ENCODE measurements at places on chromosomes 6 and 20.

DNA sequence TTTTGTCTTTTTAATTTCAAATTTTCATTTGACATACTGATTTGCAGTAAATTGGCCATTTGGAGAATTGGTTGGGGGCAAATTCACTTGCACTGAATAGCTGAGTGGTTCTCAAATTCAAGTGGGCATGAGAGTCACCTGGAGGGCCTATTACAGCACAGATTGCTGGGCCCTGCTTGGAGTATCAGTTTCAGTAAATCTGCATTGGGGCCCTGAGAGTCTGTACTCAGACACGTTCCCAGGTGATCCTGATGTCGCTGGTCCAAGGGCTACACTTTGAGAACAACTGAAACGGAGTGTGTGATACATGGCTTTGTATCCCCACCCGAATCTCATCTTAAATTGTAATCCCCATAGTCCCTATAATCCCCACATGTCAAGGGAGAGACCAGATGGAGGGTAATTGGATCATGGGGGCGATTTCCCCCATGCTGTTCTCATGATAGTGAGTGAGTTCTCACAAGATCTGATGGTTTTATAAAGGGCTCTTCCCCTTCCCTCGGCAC, 115.9 kb downstream of the KLHL32 start:
- no peak for DNase-seq

- DNase-seq = no peak
Observed at GRCh38 chr6:152975204-152975915, 7.5 kb downstream of the FBXO5 start.

GRCh38 chr20:16975682-16976081, 227.5 kb downstream of the OTOR start:
- DNase-seq = no peak

DNA sequence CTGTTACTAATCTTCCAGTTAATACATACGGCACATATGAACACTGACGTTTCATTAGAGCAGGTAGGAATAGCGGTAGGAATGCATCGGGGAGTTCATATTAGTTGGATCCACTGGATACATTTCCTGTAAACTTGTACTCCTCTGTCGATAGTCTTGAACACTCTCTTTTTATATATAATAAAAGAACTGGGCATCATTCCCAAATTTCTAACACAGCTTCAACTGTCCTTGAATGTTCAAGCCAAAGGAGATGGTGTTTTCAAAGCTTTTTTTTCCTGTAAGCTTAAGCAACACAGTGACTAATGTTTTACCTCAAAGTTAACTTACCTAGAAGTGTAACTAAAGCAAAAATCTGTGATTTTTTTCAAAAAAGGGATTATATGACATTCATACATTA, 195.3 kb downstream of the UTRN start:
- no peak for DNase-seq

- no peak for DNase-seq
Observed at GRCh38 chr6:167996424-167997199, 859 bp upstream of the KIF25 start.

GRCh38 chr6:87152526-87152955, 2.8 kb upstream of the ZNF292 start:
- no peak for DNase-seq

- DNase-seq = no peak
Observed at GRCh38 chr6:145112711-145113148, 622.6 kb downstream of the EPM2A start.

- DNase-seq = no peak
Observed at GRCh38 chr6:106727480-106728149, 98.2 kb downstream of the QRSL1 start.

- DNase-seq = no peak
Observed at GRCh38 chr6:40285996-40286395, 301.2 kb downstream of the LRFN2 start.

GRCh38 chr6:136658711-136659110, 108.5 kb upstream of the MAP7 start:
- DNase-seq = no peak

GRCh38 chr20:47175493-47175892, 181.0 kb downstream of the ZMYND8 start:
- no peak for DNase-seq

GRCh38 chr6:29531668-29532067, 27.9 kb downstream of the UBD start:
- DNase-seq = no peak

DNA sequence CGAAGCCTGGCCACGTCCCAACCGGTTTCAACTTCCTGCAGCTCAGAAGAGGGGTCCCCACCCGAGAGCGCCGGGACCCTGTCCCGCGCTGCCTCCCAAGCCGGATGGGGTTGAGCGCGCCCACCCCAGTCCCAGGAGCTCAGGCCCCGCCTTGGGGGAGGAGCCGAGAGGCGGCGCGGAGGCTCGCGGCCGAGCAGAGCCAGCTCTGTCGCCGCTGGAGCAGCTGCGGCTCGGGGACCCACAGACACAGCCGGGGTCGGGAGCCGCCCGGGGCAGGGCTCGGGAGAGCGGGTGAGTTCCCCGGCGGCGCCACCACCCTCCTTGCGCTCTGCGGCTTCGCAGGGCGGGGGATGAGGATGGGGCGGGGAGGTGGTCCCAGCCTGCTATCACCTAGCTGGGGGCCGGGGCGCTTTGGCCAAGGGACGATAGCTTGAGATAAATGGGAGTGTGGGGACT, at the start of gene PPP1R16B:
PPP1R16B (plus strand) TSS at position 196 of the 456 bp plus-strand sequence. CDS start 30,229 bp downstream, outside the sequence.
- no peak for DNase-seq

- no peak for DNase-seq
Observed at GRCh38 chr6:63121166-63121565, 90.1 kb upstream of the FKBP1C start.

DNA sequence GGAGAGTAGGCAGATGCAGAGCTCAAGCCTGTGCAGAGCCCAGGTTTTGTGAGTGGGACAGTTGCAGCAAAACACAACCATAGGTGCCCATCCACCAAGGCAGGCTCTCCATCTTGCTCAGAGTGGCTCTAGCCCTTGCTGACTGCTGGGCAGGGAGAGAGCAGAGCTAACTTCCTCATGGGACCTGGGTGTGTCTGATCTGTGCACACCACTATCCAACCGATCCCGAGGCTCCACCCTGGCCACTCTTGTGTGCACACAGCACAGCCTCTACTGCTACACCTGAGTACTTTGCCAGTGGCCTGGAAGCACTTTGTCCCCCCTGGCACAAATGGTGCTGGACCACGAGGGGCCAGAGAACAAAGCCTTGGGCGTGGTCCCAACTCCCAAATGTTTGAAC, 7.9 kb upstream of the DEFB125 start:
- no peak for DNase-seq

- DNase-seq = no peak
Observed at GRCh38 chr20:54227241-54227640, 19.4 kb downstream of the PFDN4 start.

- no peak for DNase-seq
Observed at GRCh38 chr20:57211406-57211805, 55.0 kb downstream of the BMP7 start.

- no peak for DNase-seq
Observed at GRCh38 chr6:121042766-121043165, 291.5 kb downstream of the TBC1D32 start.

DNA sequence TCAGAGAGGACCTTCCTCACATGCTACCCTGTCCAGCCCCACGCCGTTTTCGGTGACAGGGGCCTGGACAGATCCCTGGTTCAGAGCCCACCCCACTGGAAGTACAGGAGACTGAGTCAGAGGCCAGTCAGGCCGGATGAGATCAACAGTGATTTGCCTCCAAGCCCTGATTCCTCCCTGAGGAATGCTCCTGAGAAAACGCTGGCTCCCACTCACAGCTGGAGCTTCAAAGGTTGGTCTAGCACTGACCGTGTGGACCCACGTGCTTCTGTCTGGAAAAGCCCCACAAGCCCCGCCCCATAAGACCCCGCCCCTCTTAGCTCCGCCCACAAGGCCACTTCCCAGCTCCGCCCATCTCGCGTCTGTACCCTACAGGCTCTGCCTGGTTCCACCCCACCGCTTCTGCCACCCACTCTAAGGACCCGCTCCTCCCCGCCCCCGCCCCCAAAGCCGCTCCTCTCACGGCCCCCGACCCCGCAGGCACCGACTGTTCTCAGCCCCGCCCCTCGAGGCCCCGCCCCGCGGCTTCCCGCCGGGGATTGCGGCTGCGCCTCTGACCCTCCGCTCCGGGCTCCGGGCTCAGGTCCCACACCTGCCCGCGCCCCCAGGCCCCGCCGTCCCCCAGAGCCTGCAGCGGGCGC, 64.9 kb upstream of the BHLHE23 start:
- peak; percentile 51 for DNase-seq

DNA sequence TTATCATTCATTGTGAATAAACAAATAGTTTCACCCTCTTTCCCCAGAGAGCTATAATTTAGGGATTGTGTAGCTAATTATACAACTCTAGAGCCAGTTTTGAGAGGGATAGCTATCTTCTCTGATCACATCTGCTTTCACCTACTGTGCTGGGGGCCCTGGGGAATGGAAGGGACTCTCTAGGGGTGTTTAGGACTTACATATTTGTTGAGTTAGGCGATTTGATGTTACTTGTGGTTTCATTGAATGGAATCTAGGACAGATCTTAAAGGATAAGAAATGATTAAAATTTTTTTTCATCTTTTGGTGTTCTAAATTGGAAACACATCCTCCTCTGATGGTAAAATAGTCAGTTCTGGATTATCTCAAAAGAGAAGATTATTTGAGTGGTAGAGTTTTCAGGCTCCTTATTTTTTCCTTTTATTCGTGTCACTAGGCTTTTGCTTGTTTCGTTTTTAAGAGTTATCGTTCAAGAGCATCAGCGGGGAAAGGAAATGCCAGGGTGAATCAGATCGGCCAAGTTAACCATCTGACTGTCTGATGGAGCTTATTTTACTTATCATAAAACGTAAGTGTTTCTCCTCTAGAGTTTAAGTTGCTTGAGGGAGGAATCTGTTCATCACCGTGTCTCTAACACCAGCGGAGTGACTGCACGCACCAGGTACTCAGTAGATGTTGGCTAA, 236.7 kb downstream of the FARS2 start:
- DNase-seq = peak; percentile 22

DNA sequence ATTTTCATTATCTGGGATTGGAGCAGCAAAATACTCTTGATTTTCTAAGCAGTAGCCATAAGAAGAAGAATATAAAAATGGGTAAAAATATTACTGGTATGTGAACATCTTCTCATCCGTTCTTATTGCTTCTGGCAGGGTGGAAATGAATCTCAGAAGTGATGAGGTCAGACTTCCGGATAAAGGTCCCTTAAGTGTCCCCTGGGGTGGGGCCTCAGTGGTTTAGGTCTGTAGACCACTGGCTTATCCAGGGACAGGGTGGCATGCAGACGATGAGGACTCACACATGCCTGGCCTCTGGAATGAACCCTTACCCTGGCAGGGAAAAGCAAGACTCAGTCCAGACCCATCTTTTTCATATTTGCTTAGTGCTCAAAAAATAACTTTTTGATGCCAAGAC, 143.3 kb downstream of the UST start:
- DNase-seq = no peak

DNA sequence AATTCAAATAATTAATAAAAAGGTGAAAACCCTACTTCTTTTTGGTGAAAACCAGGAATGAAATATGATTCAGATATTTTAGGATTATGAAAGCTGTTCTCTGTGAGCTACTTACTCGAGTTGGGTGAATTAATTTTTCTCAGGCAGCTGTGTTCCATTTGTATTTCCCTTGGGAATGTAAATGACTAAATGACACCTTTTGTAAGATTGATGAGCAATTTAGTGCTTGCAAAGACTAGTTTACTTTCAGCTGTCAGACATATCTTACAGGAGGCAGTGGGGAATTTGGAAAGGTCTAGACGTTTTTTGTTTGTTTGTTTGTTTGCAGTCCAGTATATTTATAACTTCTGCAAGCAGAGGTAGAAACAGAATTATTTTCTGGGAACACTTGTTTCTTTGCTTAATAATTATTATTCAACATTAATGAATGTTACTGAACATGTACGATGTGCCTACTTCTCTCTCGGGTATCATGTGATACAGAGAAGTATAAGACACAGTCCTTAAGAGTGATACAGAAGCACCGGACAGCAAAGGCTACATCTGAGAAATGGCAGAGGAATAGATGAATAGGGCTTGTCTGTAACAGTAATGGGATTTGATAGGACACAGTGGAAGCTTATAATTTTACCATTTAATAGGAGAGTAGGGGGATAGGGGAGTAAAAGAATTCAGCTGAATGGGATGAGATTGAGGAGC, 91.3 kb downstream of the AKAP7 start:
- DNase-seq = no peak

DNA sequence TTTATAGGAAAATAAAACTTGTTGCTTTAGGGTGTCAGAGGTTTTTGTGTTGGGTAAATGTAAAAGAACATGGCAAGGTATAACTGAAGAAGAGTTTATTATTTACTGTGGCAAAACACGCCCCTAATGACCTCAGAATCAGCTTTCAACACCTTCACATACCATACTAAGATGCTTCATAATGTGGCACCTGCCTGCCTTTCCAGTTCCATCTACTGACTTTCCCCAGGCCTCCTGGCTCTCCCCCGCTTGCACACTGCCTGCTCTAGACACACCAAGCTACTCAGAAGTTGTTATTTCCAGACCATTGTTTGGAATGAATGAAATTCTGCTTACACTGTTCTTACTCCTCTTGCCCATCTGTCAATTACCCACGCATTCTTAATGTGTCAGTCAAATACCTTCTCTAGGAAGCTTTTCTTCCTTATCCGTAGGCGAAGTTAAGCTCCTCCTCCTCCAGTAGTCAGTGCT, 1.8 kb downstream of the TIAM2 start:
- DNase-seq = no peak

DNA sequence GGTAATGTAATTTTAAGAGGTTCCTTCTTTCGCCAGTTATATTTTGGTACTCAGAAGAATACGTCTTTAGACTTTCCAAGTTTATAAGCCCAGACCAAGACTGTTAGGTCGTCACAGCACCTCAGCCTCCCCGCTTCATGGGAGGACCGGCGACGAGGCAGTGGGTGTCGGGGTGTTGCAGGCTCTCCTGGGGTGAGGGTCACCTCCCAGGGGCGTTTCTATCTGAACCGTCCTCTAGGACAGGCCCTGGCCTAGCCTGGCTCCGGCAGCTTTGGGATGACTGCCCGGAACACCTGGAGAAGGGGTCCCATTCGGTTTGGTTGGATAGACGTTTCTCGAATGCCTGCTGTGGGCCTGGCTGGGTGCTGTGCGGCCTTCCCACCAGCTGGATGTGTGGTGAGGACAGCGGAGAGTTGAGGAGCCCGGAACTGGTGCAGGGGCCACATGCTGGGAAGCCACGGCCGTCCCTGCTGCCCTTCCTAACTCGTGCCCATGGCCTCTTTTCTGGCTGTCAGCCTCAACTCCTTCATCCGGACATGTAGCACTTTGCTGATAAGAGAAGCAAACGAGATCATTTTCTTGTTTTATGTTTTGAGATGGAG, 1.1 kb downstream of the OSBPL2 start:
- no peak for DNase-seq

Measured in NCI-H1417 treated with DMSO at 0.1 percent for 48 hours (cell line).